ENCODE measurements at places on chromosomes 13 and 19. TPM values are rescaled to one million over a fixed set of nuclear protein-coding genes. Genes with fewer than 3 reads are reported as not detected.

DNA sequence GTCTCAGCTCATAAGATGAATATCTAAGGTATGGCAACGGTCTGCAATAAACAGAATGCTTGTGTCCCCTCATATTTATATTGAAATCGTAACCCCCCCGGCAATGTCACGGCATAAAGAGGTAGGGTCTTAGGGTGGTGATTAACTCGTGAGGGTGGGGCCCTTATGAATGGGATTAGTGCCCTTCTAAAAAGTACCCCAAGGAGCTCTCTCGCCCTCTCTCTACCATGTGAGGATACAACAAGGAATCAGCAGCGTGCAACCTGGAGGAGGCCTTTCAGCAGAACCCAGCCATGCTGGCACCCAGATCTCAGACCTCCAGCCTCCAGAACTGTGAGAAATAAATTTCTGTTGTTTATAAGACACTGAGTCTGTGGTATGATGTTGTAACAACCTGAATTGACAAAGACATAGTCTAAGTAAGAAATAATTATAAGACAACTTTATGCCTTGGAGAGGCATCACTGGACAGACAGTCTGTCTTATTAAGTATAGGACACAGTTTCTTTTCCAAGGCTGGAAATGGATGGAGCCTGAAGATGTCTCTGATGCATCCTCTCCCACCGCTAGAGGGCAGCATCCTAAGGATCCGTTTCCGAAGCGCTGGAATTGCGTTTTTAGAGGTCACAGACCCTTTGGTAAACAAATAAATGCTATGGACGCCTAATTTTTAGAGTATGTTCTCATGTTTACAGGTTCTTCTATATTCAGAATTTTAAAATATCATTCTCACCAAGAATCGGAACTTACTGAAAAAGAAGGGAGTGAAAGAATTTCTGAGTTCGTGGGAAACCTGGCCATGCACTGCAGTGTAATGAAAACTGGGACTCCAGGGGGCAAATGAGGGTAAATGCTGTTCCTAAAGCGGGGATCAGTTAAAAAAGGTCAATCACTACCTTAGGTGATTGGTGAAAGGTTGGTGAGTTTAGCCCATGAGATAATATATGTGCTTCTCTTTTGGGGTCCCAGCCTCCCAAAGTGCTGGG lies 13.3 kb upstream of the LEUTX start:
- H3K4me3 ChIP-seq = no peak overlapping the region
- no peak overlapping the region for H3K27ac ChIP-seq
- H3K4me1 ChIP-seq = peaks cover 5% of the 10 kb centered on the region
- no peaks in the 10 kb centered on the region for H3K27me3 ChIP-seq

GRCh38 chr13:50080203-50080910 lies 65.1 kb downstream of the KCNRG start:
- H3K4me1 ChIP-seq = peaks cover 4% of the 10 kb centered on the region
- no peaks in the 10 kb centered on the region for H3K27me3 ChIP-seq
- peak overlapping the region; percentile 82 for H3K27ac ChIP-seq
- H3K36me3 ChIP-seq = no peaks in the 10 kb centered on the region

GRCh38 chr13:44732503-44733098 lies 156.5 kb upstream of the TSC22D1 start:
- no peaks in the 10 kb centered on the region for H3K27me3 ChIP-seq
- H3K4me1 ChIP-seq = no peaks in the 10 kb centered on the region
- H3K27ac ChIP-seq = no peak overlapping the region

DNA sequence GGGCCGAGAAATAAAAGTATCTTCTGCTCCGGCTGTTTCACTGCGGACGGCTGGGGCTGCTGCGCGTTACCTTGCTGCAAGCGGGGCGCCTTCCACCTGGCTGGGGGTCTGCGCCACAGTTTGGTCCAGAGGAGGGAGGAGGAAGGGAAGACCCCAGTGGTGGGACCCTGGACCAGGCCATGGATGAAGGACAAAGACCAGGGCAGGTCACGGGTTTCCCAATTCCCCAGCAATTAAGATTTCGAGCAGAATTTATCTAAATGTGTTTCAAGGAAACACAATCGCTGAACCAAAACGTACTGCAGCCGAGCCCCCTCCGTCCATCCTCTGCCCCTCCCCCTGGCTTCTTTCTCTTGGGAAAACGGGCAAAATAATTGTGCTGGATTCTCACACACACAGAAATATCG lies 2.9 kb downstream of the SOX1 start:
- no peak overlapping the region for H3K27ac ChIP-seq
- no peak overlapping the region for H3K4me3 ChIP-seq
- H3K27me3 ChIP-seq = peaks cover 3% of the 10 kb centered on the region

The SWSAP1 gene
- 6.5 TPM for polyA plus RNA-seq

The LAIR1 gene
- polyA plus RNA-seq = 30.7 TPM
